ENCODE measurements at places on chromosomes 5 and 9. TPM values are rescaled to one million over a fixed set of nuclear protein-coding genes. Genes with fewer than 3 reads are reported as not detected.
A peak's percentile ranks its signal among the peaks of the same experiment; 100 is the strongest.

The CKMT2 gene
- total RNA-seq: 0.18 TPM

The SLC34A3 gene
- total RNA-seq: 0.09 TPM

The PIP5K1B gene
- total RNA-seq: 1.3 TPM

The SMAD5 gene
- total RNA-seq: 70.0 TPM

The GLDC gene
- total RNA-seq: 8.9 TPM

The LRRC14B gene
- total RNA-seq: not detected

The MPDZ gene
- total RNA-seq: 31.0 TPM

The PCDHGB7 gene
- total RNA-seq: 22.4 TPM

The PCDHB2 gene
- total RNA-seq: 44.3 TPM

- no peak for DNase-seq
Observed at GRCh38 chr5:148708854-148709253, 54.5 kb upstream of the HTR4 start.

GRCh38 chr9:116913536-116913935 is 226.4 kb downstream of the TRIM32 start:
- DNase-seq: no peak

DNA sequence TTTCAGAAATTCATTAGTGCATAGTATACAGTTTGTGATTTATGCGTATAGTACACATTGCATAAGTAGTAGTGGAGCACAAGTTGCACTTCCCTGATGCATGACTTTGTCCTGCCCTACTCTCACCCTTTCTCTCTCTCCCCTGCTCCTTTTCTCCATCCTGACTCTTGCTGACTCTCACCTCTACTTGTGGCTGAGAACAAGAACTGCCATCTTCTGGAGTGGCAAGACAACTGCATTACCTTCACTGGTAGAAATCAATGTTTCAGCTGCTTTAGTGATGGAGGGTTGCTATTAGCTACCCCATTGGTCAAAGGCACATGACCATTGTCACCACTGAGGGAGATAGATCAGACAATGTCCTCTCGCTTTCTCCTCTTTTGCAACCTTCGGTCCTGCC is 26.9 kb downstream of the SPEF2 start:
- no peak for DNase-seq

- DNase-seq: no peak
Observed at GRCh38 chr9:130561056-130561455, 18.3 kb upstream of the FUBP3 start.

DNA sequence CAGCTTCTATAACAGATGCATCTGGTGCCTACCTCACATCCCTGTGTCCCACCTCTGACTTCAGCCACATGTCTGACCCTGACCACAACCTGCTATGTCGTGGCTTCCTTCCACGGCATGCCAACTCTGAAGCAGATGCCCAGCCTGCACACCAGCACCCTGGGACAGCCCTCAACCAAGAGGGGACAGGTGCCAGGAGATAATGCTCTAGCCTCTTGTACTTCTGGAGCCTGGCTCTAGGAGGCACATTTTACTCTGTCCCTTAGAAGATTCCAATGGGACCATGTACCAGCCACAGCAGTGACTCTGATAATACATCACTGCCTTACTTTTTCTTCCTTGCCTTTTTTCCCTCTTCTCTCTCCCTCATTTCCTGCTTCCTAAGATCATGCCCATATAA is 51.4 kb downstream of the EBF1 start:
- DNase-seq: no peak

- DNase-seq: peak; percentile 52
Observed at GRCh38 chr9:97564291-97565175, 63.1 kb downstream of the TMOD1 start.

- DNase-seq: no peak
Observed at GRCh38 chr5:169013846-169014245, 287.1 kb downstream of the SLIT3 start.

GRCh38 chr5:33229216-33229615 is 211.5 kb upstream of the TARS1 start:
- no peak for DNase-seq

GRCh38 chr5:151647320-151647861 is 39.3 kb downstream of the SPARC start:
- DNase-seq: no peak

GRCh38 chr5:67805666-67806348 is 409.7 kb upstream of the PIK3R1 start:
- no peak for DNase-seq

DNA sequence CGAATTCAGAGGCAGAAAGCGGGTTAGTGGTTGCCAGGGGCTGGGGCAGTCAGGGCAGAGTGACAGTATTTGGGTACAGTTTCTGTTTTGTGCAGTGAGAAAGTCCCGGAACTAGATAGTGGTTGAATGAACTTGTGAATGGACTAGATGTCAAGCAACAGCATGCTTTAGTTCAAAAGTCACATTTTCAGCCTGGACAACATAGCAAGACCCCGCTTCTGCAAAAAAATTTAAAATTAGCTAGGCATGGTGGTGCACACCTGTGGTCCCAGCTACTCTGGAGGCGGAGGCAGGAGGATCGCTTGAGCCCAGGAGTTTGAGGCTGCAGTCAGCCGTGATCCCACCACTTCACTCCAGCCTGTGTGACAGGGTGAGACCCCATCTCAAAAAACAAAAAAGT is 8.4 kb downstream of the NOTCH1 start:
- no peak for DNase-seq

DNA sequence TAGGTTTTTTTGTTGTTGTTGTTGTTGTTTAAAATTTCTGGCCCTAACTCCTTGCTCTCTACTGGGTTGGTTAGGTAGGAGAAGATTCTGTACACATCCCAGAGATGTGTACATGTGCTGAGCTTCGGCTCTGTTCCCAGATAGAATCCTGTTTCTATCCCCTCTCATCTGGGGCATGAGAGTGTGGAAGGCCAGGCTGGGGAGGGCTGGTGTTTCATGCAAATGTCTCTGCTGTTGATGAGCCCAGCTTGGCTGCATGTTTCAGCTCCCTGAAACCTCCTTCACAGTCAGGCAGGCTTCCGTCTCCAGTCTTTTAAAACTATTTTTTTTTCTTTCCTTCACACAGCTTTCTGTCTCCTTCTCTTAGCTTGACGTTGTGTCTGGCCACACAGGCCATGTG is 526.9 kb upstream of the KLF4 start:
- no peak for DNase-seq

- DNase-seq: no peak
Observed at GRCh38 chr9:14311956-14312685, 1.8 kb downstream of the NFIB start.

DNA sequence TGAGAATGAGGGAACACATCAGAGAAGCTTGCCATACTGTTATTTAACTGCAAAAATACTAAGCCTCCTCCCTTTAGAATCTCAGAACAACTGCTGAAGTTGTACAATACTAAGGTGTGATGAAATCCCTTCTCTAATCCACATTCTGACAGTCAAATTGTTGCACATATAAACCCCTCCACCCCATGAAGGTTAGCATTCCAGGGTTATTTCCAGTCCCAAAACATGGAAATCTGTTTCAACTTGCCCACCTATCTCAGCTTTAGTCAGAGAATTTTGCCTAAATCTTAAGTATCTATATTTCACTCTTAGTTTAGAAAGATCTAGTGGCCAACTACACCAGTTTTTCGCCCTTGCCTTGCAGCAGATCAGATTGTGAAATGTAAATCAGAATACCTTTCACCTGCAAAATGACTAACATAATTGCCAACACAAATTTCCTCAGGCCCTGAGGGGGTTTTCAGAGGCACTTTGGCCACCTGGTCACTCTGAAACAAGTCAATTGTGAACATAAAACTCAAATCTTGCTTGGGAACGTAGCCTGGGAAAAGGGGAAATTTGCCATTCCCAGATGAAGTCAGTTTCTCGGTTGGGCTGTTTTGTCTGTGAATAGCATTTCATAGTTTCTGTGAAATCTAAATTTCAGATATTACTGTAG is 93.9 kb downstream of the EFNA5 start:
- DNase-seq: no peak

DNA sequence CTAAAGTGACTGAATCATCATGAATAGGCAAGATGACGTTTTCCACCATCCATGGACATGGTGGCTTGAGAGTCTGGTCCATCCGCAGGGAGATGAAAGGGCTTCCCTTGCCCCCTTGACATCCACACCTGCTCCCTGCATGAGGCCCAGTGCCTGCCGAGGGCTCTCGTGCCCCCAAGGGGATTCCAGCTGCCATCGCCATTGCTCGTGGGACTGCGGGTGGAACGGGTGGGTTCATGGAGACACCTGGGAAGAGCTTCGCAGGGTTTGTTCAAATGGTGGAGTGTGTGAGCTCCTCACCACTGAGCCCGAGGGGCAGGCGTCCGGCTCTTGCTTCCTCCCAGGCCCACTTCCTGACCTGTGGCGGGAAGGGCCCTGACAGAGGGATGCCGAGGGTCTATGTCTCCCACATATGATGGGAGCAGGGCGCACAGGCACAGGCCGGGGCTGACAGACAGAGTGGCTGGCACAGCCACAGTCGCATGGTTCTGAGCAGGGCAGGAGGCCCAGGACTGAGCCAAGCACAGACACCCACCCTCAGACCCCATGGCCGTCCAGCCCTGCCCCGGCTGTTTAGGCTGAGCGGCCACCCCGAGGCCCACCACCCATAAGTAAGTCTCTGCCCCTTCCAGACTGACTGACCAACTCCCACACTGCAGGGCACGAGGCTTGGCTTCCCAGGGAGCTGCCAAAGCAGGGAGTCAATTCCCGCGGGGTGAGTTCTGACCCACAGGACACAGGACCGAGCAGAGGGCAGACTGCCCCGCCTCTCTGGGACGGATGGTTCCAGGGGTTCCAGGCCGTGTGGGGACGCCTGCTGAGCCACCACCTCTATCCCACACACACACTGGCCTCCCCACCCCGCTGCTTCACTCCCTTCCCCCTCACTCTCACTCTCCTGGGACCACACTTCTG is 70.0 kb upstream of the PPP1R26 start:
- no peak for DNase-seq

- no peak for DNase-seq
Observed at GRCh38 chr9:33182519-33182918, 15.4 kb upstream of the B4GALT1 start.

- no peak for DNase-seq
Observed at GRCh38 chr5:3122216-3122615, 370.7 kb upstream of the IRX2 start.

- no peak for DNase-seq
Observed at GRCh38 chr9:89515416-89515815, 17.5 kb upstream of the SEMA4D start.

GRCh38 chr5:147687118-147687517 is 95.4 kb downstream of the JAKMIP2 start:
- DNase-seq: no peak

DNA sequence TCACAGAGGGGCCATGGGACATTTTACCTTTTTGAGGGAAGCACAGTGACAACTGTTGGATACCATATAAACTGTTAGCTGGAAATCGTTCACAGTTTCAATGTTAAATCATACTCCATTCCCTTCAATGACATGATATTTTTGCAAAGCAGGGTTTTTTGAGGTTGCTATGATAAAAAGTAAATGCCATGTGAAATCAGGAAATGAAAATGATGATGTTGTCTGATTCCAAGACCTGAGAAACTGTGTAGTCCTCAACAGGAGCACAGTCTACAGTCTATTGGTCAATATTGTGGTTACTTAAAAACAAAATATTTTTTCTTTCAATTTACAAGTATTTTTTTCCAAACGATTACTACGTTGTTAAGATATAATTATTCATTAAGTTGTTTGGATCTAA is 24.0 kb upstream of the ADAM19 start:
- DNase-seq: no peak

- DNase-seq: peak; percentile 59
Observed at GRCh38 chr9:33198165-33198564, 31.0 kb upstream of the B4GALT1 start.
